Panc1 (cell line): ENCODE measurements at places on chromosomes 2 and 18.
A peak's percentile ranks its signal among the peaks of the same experiment; 100 is the strongest.

DNA sequence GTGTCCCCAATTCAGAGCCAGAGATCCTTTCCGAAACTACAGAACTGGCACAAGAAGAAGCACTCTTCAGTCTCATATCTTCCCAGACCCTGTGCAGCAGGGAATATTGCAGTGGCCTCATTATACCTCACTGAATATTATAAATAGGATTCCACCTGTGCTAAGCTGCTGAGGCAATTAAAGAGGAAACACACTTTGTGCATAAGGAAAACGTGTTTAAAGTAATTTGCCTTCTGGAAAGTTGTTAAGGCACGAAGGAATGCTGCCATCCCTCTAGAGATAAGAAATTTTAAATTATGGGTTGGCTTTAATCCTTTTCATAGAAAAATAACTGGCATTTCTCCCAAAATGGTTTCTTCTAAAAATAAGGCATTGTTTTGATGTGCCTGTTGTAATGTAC lies 233.3 kb downstream of the RAB3GAP1 start:
- DNase-seq = no peak

- no peak for DNase-seq
Observed at GRCh38 chr18:72826736-72827135, 41.1 kb downstream of the NETO1 start.

DNA sequence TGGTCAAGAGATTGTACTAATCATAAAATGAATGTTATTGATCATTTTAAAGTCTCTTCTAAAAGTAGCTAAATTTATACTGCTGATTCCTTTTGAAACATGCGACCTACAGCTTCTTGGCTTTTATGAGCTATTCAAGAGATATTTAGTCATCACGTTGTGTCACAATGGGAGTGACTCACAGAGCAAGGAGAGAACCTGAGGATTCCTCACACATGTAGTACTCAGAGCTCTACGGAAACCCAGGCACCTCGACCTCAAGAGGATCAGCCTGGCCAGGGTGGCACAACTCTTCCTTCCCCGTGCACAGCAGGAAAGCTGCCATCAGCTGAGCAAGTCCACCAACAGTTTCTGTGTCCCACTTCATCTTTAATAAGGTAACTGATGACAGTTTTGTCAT lies at the start of gene DHRS9:
Gene DHRS9 (plus strand): TSS at position 223 of the 400 bp plus-strand sequence. CDS start 12,019 bp downstream, outside the sequence.
- DNase-seq = peak; percentile 79

DNA sequence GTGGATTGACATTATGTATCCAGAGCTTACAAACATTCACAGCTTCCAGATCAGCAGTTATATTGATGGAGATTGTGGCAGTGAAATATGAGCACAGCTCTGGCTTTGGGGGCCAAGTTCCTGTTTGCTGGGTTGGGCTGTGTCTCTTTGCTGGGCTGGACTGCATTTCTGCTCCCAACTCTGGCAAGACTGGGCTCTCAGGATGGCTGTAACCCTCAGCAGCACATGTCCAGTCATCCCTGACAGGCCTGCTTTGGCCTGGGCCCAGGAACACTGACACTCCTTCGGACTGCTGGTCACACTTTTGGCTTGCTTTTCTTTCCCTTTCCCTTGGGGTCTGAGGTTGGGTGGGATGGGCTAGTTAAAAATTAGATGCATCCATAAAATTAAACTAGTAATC lies 17.9 kb upstream of the VPS4B start:
- no peak for DNase-seq

DNA sequence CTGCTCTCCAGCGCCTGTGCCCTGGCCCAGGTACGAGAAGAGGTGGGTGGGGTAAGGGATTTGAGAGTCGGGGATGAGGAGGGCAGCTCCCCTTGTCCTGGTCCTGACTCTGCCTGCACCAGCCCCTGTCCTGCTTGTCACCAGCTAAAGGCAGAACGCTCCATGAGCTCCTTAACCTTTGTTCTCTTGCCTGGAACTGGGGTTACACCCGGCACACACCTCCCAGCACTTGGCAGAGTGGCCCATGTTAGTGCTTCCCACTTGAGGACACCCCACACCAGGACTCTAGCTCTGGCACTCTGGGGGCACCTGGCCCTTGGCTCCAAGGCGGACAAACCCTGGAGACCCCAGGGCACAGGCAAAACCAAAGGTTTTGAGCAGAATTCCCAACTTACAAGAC lies 19.2 kb downstream of the ANO7 start:
- DNase-seq = no peak

GRCh38 chr18:8998481-8999217 lies 103.8 kb upstream of the NDUFV2 start:
- DNase-seq = no peak

GRCh38 chr2:96826546-96827278 lies 10.6 kb downstream of the CNNM3 start:
- DNase-seq = no peak

GRCh38 chr2:204885747-204886146 lies 340.5 kb downstream of the PARD3B start:
- no peak for DNase-seq

- DNase-seq = no peak
Observed at GRCh38 chr2:113755035-113755834, 1.2 kb downstream of the SLC35F5 start.

GRCh38 chr2:120932472-120932871 lies 196.8 kb downstream of the GLI2 start:
- no peak for DNase-seq

DNA sequence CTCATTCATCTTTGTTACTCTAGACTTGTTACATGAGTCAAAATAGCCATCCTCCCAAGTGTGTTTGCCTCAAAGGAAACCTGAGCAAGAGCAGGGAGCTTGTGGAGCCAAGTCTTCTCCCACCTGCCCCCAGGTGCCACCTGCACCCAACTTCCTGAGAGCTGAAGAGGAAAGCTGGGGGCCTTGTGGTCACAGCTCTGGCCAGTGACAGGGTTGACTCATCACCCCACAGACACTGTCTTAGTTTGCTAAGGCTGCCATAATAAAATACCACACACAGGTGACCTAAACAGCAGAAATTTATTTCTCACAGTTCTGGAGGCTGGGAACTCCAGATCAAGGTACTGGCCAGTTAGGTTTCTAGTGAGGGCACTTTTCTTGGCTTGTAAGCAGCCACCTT lies 99.6 kb downstream of the TPGS2 start:
- DNase-seq = no peak

DNA sequence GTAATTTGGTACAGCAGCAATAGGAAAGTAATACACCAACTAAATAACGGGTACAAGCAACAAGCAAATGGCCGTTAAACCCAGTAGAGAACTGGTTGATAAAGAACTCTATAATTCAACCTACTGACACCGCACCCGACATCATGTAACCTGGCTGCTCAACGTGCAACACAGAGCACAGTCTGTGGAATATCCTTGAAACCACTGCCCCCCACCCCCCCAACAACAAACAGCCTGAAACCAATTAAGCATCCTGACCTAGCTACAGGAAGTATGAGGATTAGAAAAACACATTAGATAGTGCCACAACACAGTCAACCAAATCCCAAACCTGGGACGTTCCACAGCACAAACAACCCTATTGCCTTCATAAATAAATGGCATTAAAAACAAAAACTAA lies 23.5 kb downstream of the HDLBP start:
- DNase-seq = no peak

DNA sequence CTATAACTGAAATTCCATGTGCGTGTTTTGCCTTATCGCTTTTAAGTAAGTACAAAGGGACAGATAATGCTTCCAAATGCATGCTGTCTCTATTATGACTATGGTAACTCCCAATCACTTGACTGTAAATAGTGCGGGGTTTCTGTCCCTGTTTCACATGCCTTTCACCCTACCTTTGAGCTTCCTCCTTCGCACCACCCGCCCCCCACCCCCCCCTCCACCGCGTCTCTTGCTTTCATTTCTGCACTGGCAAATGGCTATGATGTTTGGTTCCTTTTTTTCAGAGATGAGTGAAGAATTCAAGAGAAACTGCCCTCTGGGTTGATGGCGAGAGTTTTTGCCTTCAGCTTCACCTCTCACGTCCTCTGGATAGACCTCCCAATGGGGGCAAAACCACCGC lies 25.0 kb upstream of the SPP2 start:
- no peak for DNase-seq

DNA sequence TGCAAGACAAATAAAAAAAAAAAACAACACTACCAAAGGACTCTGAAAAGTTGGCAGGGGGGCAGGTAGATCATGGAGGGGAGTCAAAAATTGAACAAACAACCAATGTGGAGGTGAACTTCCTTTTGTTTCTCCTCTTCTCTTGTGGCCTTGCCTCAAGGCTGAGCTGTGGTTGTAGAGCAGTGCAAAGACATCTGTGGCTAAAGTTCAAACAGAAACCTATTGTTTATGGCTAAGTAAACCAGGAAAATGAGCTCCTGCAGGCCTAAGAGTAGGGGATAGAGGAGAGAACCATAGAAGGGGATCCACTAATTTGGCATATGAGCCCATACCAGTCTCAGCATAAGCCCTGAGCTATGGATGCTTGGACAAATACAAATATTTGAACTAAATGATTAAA lies 40.2 kb upstream of the EGR4 start:
- DNase-seq = no peak

GRCh38 chr18:28041366-28041765 lies 135.6 kb downstream of the CDH2 start:
- DNase-seq = no peak

GRCh38 chr2:78218066-78218465 lies 695.9 kb upstream of the LRRTM4 start:
- DNase-seq = no peak

GRCh38 chr2:40564184-40564583 lies 112.3 kb upstream of the SLC8A1 start:
- no peak for DNase-seq

DNA sequence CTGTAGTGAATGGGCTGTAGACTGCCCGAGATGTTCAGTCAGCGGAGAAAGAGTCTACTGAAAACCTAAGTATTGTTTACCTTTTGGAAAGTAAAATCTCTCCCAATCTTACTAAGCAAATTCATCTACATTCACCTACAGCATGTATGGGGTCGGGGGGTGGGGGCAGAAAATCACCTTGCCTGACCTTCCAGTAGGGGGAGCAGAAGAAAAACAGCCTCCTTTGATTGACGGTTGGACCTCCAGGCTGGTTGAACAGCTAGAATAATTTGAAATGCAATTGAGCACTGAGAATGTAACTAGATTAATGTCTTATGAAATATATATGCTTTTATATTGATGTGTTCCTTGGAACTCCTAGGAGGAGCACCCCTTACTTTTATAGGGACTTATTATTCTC lies 10.0 kb downstream of the LRATD1 start:
- DNase-seq = no peak

- DNase-seq = no peak
Observed at GRCh38 chr2:122542646-122543045, 787.2 kb downstream of the TSN start.

- no peak for DNase-seq
Observed at GRCh38 chr2:133092571-133092970, 422.6 kb upstream of the LYPD1 start.

- no peak for DNase-seq
Observed at GRCh38 chr18:69648486-69648885, 247.8 kb downstream of the DOK6 start.
